ENCODE measurements at places on chromosomes 2 and 18. TPM values are rescaled to one million over a fixed set of nuclear protein-coding genes. Genes with fewer than 3 reads are reported as not detected.

The FBXO36 gene
- 1.9 TPM for total RNA-seq

The PARD6G gene
- total RNA-seq, result 1.8 TPM

The ICOS gene
- total RNA-seq, result not detected

The C2orf78 gene
- total RNA-seq, result not detected

The HOXD12 gene
- total RNA-seq, result not detected

The TUBA4B gene
- total RNA-seq, result not detected

The ERFE gene
- 11.2 TPM for total RNA-seq

The CCT4 gene
- total RNA-seq, result 97.8 TPM

The LIPG gene
- total RNA-seq, result 5.6 TPM

The KIDINS220 gene
- 29.7 TPM for total RNA-seq

The FBXO48 gene
- total RNA-seq, result 0.43 TPM

The CRYGC gene
- not detected for total RNA-seq

The GALNT3 gene
- total RNA-seq, result not detected
